ENCODE measurements at places on chromosomes 6 and 20.
A peak's percentile ranks its signal among the peaks of the same experiment; 100 is the strongest.

DNA sequence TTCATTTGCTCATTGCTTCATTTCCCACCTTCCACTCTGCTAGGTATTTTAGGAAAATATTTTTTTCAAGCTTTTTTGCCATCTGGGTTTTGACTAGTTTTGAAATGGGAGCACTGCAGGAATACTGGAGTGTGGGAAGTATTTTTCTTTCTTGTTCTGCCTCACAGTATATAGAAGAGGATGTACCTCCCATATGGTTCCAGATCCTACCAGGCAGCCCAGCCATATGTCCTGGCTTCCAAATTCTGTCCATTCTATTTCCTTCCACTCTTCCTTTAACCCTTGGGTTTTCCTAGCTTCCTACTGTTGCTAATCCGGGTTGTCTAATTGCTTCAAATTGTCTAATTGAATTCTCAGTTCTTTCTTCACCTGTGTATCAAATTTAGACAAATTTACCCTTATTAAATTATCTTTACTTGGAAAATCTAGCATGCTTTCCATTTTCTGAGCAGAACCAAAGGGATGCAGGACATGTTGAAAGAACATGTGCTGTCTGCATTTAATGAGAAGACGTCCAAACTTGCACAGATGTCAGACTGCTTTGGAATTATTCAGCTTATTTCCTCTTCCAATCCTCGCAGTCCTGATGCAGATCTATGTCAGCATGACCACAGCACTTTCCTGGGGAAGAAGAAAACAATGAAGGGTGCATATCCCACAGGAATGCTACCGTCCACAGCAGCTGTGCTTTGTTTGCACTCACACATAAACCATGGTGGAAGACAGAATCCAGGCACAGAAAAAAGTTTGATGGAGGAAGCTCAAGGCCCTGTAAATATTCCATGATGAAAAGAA, 1273.9 kb upstream of the MAP3K7 start:
- no peak for DNase-seq

- no peak for DNase-seq
Observed at GRCh38 chr20:56360133-56360907, 1.5 kb downstream of the FAM210B start.

GRCh38 chr6:4511641-4512020, 264.6 kb upstream of the CDYL start:
- no peak for DNase-seq

DNA sequence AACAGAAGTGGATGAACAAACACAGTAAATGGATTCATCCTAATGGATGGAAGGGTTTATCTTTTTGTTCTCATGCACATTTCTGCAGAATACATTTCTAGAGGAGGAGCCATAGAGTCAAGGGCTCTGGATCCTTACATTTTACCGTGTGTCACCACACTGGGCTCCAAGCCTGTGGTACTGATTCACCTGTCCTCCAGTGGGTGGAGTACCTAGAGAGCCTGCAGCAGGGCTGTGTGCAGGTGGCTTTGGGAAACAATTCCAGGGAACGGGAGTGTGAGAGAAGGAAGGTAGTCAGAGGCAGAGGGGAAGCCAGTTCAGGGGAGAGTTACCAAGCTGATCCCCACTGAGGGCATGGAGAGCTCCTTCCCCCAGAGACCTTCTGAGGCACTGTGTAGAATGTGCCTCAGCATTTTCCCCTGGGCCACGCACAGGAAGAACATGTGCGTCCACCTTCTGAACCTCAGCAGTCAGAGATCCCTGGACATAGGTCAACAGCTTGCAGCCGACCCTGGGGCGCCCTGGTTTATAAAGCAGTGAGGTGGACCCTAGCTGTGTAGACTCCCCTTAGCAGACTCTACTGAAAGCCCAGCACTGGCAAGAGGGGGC, 85.3 kb upstream of the SLC22A23 start:
- no peak for DNase-seq

DNA sequence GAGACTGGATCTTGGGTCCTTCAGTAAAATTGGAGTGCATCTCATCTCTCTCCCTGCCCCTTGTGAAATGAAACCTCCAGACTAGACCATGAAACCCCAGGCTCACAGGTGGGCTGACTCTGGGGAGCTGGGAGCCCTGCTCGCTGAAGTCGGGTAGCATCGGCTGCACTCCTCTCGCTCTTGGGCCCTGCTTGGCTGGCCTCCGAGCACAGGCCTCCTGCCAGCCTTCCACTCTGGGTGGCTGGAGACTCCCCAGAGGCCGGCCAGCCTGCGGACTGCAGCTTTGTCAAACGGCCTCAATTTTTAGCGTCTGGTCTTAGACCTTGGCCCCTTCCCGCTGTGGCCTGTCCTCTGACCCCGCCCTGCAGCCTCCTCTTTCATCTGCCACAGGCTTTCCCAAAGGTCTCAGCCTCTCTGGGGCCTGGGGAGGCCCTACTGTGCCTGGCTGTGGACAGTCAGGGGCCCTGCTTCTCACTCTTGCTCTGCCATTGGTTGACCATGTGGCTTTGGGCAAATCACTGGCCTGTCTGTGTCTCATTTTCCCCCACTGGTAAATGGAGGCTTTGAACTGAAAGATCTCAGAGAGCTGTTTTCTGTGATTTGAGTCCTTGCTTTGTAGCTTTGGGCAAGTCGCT, 45.1 kb downstream of the SRC start:
- DNase-seq = no peak

DNA sequence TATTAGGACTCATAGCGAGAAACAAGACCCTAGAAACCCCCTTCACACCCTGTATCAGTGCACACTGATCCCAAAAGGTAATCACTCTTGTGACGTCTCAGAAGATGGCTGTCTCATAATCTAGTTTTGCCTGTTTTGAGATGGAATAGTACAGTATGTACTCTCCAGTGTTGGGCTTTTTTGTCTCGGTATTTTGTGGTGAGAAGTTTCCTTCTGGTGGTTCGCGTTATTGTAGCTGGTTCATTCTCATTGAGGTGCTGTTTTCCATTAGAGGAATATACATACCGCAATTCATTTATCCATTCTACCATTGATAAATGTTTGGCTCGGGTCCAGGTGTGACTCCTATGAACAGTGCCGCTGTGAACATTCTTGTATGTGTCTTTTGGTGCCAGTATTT, 27.9 kb upstream of the MAP3K4 start:
- no peak for DNase-seq

- DNase-seq = no peak
Observed at GRCh38 chr6:137810554-137811120, 56.4 kb upstream of the TNFAIP3 start.

DNA sequence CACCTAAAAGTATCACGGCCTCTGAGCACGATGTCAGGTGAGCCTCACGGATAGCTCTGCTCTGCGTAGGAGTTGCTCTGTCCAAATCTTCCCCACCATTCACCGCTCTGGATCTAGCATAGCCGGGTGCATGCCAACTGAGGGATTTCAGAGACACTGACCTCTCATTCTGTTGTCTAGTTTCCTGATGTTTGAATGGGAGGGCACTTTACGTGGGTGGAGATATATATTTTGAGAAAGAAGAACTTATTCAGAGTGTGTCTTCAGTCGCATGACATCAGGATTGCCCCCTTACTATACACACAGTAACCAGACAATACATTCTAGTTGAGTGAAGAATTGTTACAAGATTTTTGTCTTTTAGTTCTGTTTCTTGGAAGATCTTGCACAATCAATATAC, 96.5 kb upstream of the CITED2 start:
- no peak for DNase-seq

GRCh38 chr6:124949706-124950105, 12.5 kb upstream of the RNF217 start:
- DNase-seq = no peak

- DNase-seq = no peak
Observed at GRCh38 chr6:3739311-3739897, 12.1 kb downstream of the PXDC1 start.

DNA sequence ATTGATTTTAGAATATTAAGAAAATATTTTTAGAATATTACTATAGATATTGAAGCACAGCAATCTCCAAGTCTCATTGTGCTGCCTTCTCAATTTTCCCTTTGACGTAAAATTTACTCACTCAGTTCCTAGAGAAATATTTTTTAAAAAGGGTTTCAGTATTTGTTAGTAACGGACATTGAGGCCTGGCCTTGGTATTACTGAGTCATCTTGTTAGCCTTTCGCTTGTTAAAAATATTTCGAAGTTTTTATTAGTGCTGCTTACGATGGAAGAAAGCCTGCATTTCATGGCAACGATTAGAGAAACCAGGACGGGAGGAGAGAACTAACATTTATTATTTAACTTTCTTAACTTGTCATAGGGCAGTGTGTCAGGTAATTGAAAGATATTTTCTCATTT, 82.2 kb downstream of the TIAM2 start:
- DNase-seq = no peak

GRCh38 chr6:149752600-149753373, 3.2 kb downstream of the PCMT1 start:
- DNase-seq = no peak

GRCh38 chr6:30997301-30997700, 13.0 kb upstream of the MUC22 start:
- DNase-seq = no peak

DNA sequence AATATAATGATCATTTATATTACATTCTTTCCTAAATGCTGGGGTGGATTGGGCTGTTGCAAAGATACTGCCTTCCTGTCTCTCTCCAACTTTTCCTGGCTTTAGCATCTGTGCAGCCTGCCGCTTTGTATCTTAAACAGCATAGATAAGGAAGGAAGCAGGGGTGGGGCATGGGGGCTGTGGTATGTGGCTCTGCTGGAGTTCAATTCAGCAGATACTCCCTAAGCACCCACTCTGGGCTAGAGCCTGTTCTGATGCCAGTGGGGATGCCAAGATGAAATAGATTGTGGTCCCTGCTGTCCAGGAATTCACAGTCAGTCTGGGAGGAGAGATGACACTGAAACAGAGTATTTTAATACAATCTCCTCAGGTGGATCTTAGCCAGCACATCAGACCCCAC, 56.8 kb downstream of the EIF2S2 start:
- no peak for DNase-seq

GRCh38 chr20:54268941-54269340, 61.1 kb downstream of the PFDN4 start:
- no peak for DNase-seq

DNA sequence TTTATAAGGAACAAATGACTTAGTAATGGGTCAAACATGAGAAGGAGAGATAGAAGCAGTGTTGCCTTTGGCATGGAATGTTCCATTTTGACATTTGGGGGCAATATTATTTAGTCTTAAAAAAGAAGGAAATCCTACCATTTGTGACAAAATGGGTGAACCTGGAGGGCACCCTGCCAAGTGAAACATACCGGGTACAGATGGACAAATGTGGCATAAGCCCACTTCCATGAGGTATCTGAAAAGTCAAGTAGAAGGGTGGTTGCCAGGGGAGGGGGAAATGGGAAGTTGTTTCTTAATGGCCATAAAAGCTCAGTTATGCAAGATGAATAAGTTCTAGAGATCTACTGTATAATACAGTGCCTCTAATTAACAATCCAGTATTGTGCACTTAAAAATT, 269.3 kb downstream of the TBC1D7 start:
- DNase-seq = no peak

DNA sequence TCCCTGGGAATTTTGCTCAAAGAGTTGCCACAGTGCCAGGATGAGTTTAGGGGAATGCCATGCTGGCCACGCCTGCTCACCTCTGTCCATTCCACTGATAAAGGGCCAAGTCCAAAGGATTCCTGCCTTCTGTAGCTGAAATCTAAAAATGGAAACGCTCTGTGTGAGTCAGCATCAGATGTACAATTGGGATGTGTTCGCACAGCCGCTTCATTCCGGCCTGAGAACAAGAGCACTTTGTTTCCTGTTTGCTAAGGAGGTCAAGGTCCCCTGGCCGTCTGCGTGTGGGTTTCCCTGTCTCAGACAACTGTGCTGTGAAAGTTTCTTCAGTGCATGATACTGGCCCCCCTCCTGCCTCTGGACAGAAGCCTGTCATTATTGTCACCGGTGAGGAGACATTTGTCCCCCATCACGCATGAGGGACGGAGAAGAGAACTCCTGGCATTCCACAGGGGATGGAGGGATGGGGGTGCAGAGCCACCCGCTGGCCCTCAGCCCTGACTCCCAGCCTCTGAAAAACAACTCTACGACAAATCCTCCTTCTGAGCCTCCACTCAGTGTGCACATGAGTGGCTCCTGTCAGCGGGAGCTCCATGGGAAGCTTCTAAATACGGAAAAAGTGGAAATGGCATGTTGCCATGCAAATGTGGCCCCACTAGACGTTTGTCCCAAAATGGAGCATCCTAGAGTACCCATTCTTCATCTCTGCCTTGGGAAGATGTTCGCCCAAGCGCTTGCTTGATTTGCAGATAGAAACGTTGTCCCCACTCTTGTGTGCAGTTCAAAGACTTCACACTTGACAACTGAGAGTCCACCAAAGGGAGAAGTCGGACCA, 143.5 kb upstream of the AFDN start:
- no peak for DNase-seq

DNA sequence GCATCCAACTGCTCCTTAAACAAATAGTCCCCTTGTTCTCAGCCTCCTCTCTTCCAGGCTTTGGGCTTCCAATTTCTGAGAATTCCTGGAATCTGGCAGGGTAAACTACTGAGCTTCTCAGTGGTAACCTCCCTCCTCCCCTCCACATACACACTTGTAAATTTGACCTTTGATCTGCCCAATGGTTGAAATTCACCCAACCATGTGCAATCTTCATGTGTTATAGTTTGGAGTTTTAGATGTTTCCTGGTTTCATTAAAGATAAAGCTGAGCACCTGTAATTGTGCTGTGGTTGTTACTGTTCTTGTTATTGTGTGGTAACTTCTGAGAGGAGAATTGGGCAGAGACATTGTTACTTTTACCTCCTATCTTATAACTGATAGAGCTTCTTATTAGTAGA, 328.4 kb downstream of the TPBG start:
- no peak for DNase-seq

- DNase-seq = peak; percentile 87
Observed at GRCh38 chr6:31575335-31575901, at the start of gene TNF. TNF (plus strand) TSS chr6:31575565; CDS start chr6:31575742, 177 bp downstream.

- no peak for DNase-seq
Observed at GRCh38 chr6:10310330-10310653, 104.6 kb downstream of the TFAP2A start.

DNA sequence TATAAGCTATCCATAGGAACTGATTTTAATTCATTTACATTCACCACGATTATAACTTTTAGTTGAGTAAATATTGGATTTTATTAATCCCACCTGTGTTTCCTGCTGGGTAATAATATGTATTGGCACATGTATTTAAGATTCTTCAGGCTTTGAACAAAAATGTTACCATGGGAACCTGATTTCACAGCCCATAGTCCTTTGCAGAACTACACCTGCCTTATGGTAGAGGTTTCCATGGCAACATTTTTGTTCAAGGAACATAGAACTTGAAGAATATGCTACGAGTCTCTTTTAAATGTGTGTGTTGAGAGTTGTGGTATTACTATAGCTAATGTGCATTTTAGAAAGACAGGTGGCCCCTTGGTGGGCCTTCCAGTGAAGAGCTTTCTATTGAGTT, 317.4 kb downstream of the SAMD5 start:
- no peak for DNase-seq

GRCh38 chr6:45990162-45990561, 25.5 kb downstream of the CLIC5 start:
- peak; percentile 16 for DNase-seq
